Activated T-cell treated with anti-CD3 and anti-CD28 coated beads, Interleukin-2, amount 50 U/mL, for 24 hours (primary cell): ENCODE measurements at places on chromosomes 7 and 10.
A peak's percentile ranks its signal among the peaks of the same experiment; 100 is the strongest.

DNA sequence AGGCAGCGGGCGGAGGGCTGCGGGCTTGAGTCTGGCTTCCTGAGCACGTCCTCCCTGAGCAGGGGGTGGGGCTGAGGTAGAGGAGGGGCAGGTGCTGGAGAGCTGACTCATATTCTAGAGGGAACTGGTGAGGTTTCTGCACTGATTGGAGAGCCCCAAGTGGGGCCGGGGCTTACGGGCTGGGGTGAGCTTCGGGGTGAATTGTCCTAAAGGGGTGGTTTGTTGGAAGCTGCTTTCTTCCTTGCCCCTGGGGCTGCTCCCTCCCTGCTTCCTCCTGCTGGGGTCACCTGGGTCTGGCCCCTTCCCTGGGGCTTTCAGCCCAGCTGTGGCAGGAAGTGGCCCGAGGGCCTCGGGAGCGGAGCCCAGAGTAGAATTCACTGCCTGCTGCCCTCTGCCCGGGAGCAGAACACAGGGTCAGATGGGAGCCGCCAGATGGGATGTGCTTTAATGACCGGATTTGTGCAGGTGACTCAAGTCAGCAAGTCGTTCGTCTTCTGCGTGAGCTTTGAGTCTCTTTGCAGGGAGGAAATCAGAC lies 48.6 kb downstream of the FAM20C start:
- no peak for DNase-seq

DNA sequence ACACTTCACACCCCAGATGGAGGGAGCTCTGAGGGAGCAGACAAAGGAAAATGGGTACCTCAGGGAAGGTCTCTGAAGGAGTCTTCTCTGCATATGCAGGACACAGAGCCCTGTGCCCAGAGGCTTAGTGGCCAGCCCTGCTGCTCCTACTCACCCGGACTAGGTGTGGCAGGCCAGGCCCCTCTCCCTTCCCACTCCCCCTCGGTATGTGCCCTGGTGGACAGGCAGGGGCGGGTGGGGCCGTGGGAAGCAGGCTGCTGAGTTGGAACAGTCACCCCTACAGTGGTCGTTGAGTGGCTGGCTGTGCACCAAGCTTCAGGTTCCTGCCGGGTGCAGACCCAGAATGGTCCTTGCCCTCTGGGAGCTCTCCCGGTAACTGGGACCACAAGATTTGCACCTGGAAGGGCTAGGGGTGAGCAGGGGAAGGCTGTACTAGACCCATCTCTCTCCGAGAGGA lies 68.6 kb downstream of the ZMIZ1 start:
- DNase-seq, result no peak

GRCh38 chr7:44313621-44314031 lies 11.8 kb downstream of the CAMK2B start:
- no peak for DNase-seq

DNA sequence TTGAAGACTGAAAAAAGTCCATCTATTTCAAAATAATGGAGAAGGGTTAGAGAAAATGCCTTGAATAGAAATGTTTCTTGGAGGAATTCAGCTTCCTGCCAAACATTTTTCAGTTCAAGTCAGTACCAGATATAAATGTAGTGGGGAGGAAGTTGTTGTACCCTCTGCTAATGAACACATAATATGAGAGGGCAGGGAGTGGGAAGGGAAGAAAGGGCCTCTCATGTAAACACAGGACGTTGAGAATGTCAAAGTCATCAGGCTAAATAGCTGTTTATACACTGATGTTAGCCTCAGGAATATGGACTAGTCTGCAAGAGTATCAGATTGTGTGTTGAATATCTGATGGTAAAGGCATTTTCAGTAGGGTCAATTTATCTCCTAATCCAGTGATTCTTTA lies 37.0 kb downstream of the GPR37 start:
- no peak for DNase-seq

GRCh38 chr10:35821339-35821911 lies 179.3 kb upstream of the FZD8 start:
- no peak for DNase-seq

- no peak for DNase-seq
These were observed 62.9 kb downstream of the AKR1B1 start for GRCh38 chr7:134396031-134396430.

DNA sequence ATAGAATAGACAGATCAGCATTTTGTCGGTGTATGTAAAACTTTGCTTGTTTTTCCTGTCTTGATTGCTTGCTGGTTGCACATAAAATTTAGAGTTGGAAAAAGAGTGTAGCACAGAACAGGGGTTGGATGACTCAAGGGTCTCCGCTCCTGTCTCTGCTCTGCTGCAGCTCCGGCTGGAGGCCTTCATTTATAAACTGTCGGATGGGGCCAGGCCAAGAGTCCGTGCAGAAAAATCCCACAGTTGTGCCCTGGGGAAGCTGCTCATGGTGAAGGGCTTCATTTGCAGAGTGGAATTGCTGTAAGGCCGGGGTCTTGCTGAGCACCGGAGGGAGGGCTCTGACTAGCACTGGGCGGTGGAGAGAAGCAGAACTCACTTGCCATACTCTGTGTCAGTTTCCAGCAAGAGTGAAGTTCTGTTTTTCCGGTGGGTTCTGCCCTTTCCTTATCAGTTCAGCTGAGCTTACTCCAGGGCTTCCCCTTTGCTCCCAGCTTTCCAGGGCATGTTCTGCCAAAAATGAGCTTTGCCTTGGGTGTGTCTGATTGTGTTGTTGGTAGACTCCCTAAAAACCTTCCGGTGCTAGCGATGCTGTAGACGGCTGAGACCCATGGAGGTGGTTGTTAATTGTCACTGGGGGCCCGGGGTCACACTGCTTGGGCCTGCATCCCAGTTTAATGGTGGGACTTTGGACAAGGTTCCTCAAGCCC lies 67.2 kb downstream of the CAMK1D start:
- DNase-seq, result no peak

- no peak for DNase-seq
These were observed 782.0 kb upstream of the ZWINT start for GRCh38 chr10:57142925-57143576.

DNA sequence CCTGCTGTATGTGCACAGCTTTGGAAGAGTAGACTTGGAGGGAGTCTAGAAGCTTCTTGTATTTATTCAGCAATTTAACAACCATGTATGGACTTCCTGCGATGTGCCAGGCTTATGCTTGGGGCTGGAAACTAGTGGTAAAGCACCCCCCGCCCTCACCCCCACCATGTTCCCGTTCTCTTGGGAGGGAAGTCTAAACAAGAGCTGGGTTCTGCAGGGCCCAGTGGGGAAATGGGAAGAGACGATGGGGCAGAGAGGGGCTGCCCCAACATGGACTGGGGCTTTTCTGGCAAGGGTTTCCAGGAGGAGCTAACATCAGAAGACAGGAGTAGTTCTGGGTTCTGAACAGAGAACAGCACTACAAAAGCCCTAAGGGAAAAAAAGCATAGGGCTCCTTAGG lies 8.0 kb downstream of the RASSF4 start:
- DNase-seq, result no peak

DNA sequence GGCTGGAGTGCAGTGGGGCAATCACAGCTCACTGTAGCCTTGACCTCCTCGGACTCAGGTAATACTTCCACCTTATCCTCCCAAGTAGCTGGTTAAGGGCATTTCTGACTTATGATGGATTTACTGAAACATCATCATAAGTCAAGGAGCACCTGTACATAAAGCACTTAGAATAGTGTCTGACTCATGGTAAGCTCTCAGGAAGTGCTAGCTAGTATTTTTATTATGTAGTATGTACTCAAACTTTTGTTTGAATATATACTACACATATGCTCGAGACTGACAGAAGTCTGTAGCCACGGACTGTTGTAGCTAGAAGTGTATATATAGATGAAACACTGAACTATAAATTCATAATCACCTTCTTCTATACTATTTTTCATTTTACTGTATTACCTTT lies 107.5 kb upstream of the DNAJB12 start:
- no peak for DNase-seq

GRCh38 chr7:24912874-24913514 lies 67.0 kb downstream of the OSBPL3 start:
- no peak for DNase-seq

DNA sequence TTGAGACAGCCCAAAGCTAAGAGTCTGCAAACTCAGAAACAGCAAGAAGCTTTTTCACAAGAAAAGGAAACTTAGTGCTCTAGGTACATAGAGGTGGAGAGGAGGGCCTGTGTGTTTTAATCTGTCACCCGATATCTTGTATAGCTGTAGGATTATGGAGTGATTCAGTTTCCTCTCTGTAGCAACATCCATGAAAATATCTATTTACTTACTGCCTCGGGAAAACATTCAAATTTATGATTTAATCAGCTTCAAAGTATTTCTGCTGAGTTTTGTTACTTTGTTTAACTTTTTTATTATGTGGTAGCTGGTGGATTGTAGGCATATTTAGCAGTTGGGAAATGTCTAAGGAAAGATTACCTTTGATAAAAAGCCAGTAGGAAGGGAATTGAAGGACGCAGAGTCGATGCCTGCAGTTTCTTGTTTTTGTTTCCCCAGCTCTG lies 292.0 kb downstream of the CCDC3 start:
- DNase-seq, result no peak

DNA sequence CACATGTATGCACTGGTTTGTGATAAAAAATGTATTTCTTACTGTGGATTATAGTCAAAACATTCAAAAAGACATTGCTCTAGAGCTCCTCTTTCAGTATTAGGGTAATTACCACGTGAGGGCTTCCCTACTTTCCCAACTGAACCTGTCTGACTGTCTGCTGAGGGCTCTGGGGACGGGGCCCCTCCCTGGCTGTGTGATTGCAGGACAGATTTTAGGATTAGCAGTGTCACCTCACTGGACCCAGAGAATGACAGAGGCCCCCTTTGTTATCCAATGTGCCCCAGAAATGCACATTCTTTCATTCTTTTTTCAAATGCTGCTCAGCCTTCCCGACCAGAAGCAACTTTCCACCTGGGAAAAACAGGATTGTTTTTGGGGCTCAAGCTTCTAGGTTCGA lies 43.6 kb upstream of the MXI1 start:
- no peak for DNase-seq

GRCh38 chr10:102870221-102870620 lies 951 bp downstream of the AS3MT start:
- no peak for DNase-seq

- no peak for DNase-seq
These were observed 37.4 kb downstream of the SEMA3A start for GRCh38 chr7:84157171-84157570.

DNA sequence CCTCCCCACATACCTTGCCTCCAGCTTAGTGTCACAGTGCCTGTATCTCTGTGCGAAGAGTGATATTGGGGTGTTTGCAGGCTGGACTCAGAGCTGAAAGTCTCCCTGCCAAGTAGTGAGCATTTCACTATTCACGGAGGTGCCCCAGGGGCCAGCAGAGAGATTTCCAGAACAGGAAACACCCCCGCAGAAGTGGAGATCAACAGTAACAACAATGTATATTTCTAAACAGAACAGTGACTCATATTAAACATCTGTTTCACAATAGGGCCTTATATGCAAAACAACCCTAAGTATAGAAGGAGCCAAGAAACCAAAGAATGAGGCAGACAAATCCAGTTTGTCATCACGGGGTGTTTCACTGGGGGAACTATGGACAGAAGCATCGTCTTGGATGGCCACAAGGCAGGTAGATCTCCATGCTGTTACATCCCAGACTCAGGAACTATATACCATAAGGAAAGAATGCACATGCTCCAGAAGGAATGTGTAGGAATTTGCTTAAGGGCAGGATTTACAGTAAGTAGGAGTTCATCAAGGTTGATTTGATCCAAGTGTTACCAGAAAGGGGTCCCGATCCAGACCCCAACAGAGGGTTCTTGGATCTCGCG lies 29.3 kb upstream of the CCL24 start:
- DNase-seq, result peak; percentile 48

- no peak for DNase-seq
These were observed 169.3 kb downstream of the GRID1 start for GRCh38 chr10:86197166-86197790.

GRCh38 chr10:100356067-100357017 lies 9.3 kb downstream of the SCD start:
- DNase-seq, result no peak

DNA sequence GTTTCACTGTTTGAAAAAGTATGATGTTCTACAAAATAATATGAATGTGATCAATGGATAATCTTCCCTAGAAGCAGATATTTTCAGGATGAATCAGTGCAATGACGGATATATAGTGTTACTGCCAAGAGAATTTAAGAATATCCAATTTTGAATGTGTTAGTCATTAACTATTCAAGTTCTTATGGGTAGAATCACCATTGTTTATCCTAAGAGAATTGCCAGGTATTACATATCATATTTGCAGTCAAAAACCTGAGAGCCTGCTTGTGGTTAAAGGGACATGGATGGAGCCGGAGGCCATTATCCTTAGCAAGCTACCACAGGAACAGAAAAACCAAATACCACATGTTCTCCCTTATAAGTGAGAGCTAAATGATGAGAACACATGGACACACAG lies 26.9 kb downstream of the AHR start:
- DNase-seq, result no peak

DNA sequence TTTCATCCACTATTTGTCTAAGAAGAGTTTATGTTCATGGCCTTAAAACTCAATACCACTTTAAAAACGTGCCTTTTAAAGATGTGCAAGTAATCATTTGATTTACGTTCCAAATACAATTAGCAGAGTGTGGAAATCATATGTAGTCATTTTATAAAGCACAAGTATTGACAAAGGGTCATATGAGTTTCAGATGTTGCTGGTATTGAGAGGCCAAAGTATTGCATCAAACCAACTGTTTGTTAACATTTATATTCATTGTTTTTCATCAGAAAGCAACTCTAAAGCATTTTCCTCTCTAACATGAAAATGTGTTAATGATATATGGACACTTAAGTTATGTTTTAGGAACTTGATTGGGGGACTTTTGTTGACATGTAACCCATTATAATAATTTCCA lies 11.5 kb upstream of the TSGA13 start:
- DNase-seq, result no peak

GRCh38 chr7:41107330-41107937 lies 595.5 kb downstream of the INHBA start:
- DNase-seq, result no peak

DNA sequence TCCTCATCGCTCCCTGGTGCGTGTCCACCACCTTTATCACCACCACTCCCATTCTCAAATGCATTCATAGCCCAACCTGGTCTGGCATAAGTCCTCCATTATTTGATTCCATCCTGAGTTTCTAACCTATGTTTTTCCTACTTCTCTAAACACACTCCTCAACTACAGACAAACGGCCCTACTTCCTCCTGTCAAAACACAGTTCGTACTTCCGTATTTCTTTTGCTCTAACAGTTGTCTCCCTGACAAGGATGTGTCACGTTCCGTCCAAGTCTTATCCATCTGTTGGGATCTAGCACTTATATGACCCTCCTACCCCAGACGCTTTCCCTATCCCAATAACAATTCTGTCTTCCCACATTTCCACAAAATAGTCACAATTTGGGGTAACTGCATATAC lies 46.8 kb downstream of the DOCK4 start:
- no peak for DNase-seq

DNA sequence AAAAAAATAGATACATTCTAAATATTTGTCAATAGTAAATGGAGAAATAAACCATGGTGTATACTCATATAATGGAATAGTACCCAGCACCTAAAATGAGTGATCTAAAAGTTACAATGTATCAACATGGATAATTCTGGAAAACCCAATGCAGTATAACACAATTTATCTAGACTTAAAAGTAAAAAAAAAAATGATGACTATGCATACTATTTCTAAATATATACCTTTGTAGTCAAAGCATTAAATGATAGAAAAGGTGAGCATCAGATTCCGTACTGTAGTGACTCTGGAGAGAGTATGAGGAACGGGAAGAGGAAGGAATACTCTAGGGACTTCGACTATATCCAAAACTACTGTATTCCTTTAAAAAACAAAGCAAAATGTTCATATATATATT lies 115.2 kb upstream of the CDCA7L start:
- no peak for DNase-seq

GRCh38 chr7:94838717-94839116 lies 68.7 kb upstream of the PPP1R9A start:
- DNase-seq, result no peak
